Suppressor macrophage treated with lipopolysaccharide for 4 hours (primary cell): ENCODE measurements at places on chromosomes 7 and 10.

GRCh38 chr10:31584876-31585275 is 265.9 kb downstream of the ZEB1 start:
- no peak for DNase-seq

DNA sequence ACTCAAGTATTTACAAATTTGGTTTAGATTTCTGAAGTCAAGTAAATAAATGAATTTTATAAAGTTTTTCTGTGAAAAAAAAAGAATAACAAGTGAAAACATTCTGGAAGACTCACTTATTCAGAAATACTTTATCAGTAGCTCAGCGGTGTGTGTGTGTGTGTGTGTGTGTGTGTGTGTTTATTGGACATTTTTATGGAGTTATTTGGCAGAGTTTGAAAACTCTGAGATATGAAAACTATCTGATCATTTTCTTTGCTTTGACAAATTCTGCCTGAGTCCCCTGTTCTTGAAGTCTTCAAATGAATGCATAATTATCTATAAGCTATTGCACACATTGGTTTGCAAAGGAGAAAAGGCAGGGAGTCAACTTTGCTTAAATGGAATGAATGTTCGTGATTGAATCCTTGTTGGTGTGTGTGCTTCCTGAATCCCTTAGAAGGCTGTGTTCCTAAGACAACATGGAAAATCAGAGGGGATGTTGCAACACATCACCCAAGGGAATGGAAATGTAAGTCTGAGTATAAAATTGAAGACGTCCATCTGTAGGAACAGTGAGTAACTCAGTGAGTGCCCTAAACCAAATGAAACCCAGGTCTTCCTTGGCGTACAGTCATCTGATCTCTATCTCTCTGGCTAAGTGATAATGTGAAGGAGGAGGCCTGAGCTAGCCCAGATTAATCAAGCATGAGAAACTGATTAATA is 160.9 kb downstream of the REEP3 start:
- no peak for DNase-seq

GRCh38 chr10:15571575-15571974 is 148.1 kb downstream of the ITGA8 start:
- no peak for DNase-seq

- peak; percentile 76 for DNase-seq
Observed at GRCh38 chr7:5428478-5429252, 5.0 kb upstream of the TNRC18 start.

GRCh38 chr7:50431722-50432305 is 18.3 kb downstream of the FIGNL1 start:
- no peak for DNase-seq

DNA sequence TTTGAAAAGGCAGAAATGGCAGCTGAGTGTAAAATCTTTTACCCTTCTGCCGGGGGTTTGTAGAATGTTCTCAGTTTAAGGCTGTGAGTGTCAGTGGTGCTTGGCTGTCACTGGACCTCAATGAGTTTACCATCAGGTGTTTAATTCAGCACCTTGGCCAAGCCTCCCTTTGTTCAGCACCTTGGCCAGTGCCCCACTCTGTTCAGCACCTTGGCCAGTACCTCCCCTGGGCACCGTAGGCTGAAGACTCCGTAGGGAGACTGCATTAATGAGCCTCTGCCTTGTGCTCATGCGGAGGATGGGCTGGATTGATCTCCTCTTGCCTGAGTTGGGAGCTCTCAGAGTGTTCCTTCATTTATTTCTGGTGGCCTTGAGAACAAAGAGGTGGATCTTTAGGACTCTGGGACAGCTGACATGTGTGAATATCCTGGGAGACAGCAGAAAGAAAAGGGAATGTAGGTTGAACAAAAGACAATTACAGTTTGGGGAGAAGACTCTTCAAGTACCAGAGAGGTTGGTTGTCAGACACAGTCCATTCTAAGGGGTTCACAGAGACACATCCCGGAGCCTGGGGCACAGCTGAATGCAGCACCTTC is 1.6 kb downstream of the FAM24A start:
- peak; percentile 31 for DNase-seq

- DNase-seq, result no peak
Observed at GRCh38 chr10:117942226-117942625, 104.5 kb downstream of the RAB11FIP2 start.

DNA sequence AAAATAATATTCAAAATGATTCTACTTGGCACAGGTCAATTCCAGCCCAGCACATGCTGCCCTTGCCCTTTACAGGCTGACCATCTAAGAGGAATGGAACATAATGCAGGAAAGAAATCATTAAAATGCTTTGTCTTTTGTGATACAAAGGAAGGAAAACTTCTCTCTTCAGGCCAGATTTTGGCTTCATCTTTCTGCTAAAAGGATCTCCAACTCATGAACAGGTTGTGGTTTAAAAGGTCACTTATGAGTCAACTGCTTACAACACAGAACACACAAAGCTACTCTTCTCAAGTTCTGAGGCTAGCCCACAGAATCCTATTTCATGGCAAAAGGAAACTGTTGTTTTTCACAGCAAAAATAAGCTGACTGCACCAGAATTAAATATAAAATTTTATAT is 197.1 kb downstream of the DOCK4 start:
- DNase-seq, result peak; percentile 62

DNA sequence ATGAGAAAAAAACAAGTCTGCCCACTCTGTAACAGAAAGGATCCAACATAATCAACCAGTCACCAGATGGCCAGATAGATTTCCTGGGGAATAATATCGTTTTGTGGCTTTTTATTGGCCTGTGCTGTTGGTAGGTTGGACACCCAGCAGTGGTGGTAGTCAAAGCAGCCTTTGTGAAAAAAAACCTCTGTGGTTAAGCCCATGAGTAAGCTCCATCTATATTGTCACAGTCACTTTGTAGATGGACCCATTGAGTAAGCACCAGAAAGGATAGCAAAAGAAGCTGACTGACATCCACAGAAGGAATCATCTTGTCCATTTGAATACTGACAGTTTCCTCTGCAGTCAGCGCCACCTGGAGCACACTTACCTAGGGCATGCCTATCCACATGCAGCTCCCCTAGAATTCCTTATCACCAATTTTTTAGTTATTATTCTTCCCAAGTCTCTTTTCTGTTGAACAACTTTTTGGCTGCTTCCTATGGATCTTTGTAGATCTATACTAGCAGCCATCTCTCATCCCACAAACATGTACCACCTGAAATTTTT is 96.9 kb downstream of the IQUB start:
- DNase-seq, result no peak

DNA sequence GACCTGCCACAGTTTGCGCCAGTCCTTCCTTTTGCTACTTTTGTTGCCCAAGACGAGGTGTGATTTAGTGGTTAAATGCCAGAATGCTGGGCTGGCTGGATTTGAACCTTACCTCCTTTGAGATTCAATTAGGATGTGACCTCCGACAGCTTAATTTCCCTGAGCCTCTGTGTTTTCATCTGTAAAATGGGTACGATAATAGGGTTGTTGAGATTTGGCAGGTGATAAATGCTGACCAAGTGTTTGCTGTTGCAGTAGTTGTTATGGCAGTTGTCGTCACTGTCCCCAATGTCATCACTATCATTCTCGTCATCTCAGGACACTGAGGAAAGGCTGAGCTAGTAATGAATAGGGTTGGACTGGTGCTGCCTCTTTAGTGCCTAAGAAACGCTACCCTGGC is 61.1 kb downstream of the GRK5 start:
- DNase-seq, result no peak

- no peak for DNase-seq
Observed at GRCh38 chr10:92999191-92999590, 61.4 kb upstream of the CYP26C1 start.

DNA sequence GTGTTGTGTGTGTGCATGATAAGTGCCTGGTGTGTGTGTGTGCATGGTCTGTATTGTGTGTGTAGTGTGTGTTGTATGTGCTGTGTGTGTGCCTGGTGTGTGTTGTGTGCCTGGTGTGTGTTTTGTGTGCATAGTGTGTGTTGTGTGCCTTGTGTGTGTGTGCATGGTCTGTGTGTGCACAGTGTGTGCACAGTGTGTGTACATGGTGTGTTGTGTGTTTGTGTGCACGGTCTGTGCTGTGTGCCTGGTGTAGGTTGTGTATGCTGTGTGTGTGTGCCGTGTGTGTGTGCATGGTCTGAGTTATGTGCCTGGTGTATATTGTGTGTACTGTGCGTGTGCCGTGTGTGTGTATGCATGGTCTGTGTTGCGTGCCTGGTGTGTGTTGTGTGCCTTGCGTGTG is 403.0 kb upstream of the RNF32 start:
- DNase-seq, result no peak

- no peak for DNase-seq
Observed at GRCh38 chr10:79128923-79129305, 60.1 kb downstream of the ZMIZ1 start.

GRCh38 chr10:15084502-15084922 is 4.1 kb downstream of the ACBD7 start:
- peak; percentile 4 for DNase-seq

DNA sequence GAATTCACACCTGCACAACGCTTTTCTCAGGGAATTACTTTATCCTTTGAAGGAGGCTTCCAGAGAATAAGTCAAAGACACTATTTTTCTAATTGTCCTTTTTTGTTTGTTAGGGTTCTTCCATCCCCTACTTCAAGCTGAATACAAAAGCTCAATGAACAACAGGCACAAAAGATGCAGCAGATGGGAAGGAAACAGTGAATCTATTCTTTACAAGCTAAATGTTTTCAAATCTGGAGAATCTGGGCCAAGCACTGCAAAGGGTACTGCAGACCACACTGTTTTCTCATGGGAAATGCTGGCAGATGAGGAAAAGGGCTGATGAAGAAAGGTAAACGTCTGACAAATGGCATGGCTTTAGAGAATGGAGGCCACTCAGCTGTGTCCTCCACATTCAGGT is 18.5 kb downstream of the LIPA start:
- DNase-seq, result no peak

DNA sequence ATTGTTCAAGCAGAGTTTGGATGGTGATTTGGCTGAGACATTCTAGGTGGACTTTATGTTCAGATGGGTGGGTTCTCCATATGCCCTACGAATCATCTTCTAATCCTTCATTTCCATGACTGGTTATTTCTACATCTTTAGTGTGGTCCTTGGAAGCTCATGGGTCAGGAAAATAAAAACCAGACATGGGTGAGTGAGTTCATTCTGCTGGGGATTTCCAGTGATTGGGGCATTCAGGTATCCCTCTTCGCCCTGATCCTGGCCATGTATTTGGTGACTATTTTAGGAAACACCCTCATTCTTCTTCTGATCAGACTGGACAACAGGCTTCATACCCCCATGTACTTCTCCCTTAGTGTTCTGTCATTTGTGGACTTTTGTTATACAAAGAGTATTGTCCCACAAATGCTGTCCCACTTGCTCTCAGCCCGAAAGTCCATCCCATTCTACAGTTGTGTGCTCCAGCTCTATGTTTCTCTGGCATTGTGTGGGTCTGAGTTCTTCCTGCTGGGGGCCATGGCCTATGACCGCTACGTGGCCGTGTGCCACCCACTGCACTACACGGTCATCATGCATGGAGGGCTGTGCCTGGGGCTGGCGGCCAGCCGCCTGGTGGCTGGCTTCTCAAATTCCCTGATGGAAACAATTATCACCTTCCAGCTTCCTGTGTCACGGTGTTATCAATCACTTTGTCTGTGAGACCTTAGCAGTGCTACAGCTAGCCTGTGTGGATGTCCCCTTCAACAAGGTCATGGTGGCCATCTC is 19.2 kb upstream of the OR6B1 start:
- no peak for DNase-seq

DNA sequence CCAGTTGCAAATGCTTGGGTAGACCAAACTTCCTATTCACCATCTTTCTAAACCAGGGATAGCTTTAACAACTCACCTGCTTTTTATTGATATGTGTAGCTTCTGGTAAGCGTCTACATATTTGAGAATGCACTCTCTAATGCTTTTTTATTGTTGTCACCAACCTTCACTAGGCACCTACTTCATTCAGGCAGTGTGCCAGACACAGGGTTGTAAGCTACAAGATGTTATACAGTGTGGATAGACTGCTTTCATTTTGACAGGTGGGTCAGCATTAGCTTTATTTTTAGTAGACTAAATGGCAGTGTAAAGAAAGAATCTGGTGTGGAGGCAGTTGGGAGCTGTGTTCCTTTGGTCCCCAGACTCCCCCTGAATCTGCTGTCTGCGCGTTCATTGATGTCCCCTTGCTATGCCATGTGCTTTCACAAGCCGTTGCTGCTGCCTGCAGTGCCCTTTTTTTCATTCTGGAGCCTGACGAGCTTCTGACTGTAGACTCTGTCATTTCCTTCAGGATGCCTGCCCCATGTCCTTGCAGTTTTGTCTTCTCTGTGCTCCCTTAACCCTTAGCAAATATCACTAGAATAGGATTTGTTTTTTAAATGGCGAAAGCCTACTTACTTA is 32.1 kb downstream of the NRF1 start:
- no peak for DNase-seq

- DNase-seq, result no peak
Observed at GRCh38 chr7:115037128-115037802, 115.4 kb downstream of the MDFIC start.

DNA sequence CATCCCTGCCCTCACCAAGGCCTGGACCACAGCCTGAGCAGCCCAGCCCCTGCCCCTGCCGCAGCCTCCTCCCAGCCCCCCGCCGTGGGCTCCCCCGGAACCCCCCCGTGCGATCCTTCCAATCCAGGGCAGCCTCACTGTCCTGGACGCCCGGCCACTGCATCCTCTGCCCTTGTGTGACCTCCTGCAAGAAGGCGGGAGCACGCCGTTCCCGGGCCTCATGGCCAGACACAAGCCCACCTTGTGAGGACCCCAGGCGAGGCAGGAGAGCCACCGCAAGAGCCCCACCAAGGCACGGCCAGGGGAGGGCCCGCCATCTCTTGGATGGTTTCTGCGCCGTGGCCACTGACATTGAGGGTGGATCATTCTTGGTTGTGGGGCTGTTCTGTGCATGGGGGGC is 7.8 kb upstream of the LFNG start:
- DNase-seq, result no peak

DNA sequence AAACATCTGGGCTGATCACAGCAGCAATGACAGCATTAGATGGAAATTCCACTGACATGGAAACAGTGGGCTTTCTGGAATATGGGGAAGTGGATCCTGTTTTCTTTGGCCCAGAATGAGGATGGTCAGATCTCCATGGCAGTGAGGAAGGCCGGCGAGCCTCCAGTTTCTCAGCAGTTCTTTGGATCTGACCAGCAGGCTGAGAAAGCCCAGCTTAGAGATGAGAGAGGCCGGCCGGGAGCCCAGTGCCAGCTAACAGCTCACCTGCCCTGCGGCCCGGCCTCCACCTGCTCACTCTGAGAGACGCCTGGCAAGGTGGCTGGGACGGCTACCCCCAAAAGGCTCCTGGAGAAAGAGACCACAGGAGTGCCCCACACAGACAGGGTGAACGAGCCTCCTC is 24.2 kb downstream of the GPER1 start:
- no peak for DNase-seq
